Activated CD4-positive, CD25-positive, alpha-beta regulatory T cell (primary cell): ENCODE measurements at places on chromosomes 2 and 18.

DNA sequence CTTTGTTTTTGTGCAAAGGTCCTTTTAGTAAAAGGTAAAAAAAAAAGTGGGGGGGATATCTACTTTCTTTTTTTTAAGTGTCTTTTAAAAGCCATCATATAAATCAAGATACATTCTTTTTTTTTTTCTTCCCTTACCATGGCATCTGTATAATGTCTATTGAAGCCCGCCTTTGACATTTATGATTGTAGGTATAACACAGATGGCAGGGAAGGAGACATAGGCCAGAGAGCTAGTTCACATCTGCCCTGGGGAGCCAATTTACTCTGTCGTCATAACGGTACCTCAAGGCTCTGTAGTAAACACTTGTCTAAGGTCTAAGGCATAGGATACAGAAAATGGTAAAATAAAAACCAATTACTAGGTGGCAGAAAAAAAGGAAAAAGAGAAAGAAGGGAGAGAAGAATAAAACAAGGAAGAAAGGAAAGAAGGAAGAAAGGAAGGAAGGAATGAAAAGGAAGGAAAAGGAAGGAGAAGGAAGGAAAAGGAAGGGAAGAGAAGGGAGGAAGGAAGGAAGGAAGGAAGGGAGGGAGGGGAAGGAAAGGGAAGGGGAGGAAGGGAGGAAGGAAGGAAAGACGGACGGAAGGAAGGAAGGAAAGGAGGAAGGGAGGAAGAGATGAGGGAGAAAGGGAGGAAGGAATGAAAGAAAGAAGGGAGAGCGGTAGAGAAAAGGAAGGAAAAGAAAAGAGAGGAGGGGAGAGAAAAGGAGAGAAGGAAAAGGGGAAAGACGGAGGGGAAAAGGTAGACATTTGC, 343.5 kb downstream of the RBM43 start:
- no peak for DNase-seq

DNA sequence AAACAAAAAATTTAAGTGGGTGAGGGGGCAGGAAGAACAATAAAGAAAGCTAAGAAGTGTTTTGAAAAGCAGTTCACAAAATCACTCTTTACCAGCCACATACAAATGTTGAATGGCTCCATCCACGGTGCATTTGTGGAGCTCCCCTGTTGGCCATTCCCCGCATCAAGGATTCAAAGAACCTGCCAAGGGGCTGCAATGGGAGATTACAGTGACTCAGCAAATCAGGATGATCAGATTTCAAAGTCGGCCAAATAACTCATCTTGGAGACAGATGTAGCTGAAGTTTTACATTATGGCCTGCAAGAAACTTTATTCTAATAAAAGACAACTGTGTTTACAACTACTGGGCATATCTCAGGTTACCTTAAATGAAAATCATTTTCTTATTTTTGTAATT, 26.9 kb downstream of the COL4A3 start:
- DNase-seq, result no peak

DNA sequence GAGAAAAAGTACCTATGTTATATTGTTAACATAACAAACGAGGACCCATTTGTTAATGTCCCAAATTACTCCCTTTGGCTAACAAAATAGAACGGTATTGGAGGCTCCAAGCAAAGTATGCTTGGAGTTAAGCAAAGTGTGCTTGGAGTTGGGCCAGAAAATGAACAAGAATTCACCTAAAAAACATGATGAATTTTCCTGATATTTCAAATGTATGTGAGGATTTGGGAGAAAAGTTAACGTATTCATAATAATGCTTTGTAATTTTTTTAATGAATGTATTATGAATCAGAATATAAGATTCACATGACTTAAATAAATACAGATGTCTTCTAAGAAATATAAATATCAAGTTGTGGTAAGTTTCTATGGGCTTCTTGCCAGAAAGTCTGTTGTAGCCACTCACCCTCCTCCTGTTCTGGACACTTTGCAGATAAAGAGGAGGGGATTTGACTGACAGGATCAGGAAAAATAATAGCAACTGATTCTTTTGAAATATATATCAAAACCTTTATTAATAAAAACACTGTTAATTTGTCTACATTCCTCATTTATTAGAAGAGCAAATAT, 423.7 kb upstream of the MMADHC start:
- no peak for DNase-seq

DNA sequence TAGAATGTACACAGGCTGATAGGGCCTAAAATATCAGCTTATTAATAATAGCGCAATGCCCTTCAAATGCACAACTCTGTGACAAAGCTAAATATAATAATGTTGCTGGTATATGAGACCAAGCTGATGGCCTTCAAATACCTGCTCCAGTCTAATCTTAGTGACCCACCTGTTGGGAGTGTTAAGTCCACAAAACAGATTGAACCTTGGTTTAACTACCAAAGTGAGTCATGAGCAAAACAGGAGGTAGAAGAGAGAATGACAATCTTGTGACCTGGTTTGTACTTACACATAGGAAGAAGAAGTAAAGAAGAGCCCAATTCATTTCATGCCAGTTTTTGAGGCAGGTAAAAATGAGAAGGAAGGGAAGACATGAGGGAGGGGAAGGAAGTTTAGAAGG, 295.0 kb downstream of the NR4A2 start:
- DNase-seq, result no peak

DNA sequence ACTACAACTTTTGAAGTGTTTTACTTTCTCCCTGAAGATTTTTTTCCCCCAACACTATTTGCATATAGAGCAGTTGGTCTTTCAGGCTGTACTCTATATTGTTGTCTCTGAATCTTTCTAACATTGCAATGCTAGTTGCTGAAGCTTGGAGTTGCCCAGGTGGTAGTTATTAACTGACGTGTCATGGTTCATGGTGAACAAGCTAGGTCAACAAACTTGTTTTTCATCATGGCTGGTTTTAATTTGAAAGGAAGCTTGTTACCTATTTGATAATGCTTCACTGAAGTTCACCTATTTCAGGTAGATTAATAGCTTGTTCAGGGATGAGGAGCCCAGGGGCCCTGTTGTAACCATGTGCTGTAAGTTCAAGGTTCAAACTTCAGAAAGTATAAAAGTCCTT, 158.8 kb upstream of the ZEB2 start:
- no peak for DNase-seq

DNA sequence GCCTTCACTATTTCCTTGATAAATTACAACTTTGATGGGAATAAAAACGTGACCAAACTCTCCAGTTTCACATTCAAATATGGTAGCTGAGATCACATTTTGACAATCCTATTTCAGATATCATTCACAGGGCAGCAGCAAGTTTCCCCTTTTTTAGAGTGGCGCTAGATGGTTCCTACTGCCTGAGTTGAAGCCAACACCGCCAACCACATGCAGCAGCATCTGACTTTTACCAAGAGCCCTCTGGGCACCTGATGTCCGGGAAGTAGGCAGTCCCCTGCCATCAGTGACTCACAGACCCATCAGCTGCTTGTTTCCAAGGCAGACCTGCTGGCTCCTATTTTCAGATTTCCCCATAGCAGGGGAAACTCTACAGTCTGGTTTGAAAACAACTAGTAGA, 4.0 kb upstream of the MREG start:
- DNase-seq, result no peak

DNA sequence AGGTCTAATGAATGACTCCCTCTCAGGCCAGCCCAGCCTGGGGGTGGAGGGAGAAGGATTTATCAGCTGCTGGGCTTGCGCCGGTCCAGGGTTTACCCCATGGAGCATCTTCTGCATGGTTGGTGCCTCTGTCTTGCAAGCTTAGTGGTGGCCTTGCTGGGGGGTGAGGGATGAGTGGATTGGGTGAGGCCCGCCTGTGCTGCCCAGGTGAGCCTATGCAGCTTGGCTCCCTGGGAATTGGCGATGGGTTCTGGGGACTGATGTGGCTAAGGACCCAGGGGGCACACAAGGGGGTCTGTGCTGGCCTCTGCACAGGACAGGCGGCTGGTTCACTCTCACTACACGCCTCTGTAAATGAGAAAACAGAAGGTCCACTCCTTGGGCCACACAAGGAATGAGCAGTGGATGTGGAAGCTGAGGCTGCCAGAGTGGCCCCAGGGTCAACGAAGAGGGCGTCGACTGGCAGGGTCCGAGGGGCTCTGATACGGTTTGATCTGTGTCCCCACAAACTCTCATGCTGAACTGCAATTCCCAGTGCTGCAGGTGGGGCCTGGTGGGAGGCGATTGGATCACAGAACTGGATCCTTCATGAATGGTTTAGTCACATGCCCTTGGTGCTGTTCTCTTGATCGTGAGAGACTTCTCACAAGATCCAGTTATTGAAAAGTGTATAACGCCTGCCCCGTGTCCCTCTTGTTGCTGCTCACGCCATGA, 151.6 kb upstream of the HDAC4 start:
- DNase-seq, result no peak

- DNase-seq, result no peak
Observed at GRCh38 chr18:30234755-30235154, 807.8 kb downstream of the DSC3 start.

DNA sequence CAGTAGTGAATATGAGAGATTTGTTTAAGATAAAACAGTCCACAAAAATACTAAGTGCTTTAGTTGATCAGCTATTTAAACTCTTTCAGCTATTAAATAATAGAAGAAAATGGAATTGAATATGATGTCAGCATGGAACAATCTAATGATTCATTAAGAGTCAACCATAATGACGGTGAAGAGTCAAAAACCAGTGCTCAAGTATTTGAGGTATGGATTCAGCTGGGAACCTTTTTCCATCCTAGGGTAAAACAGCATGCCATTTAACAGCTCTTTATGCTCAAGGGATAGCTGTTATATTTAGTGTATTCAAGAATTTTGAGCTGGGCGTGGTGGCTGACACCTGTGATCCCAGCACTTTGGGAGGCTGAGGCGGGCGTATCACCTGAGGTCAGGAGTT, 29.7 kb downstream of the CARF start:
- no peak for DNase-seq

DNA sequence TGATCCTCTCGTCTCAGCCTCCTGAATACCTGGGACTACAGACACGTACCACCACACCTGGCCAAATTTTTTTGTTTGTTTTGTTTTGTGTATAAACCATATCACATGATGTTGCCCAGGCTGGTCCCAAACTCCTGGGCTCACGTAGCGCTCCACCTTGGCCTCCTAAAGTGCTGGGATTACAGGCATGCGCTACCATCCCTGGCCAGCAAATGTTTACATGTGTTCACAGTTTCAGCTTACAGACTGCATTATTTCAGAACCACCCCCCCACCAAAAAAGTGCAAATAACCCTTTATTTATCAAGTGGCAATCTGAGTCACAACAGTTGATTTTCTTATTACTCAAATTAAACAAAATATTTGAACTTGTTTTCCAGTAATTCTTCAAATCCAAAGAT, 54.3 kb downstream of the ABCA12 start:
- no peak for DNase-seq

GRCh38 chr2:139622691-139623090, 842.5 kb upstream of the NXPH2 start:
- no peak for DNase-seq

DNA sequence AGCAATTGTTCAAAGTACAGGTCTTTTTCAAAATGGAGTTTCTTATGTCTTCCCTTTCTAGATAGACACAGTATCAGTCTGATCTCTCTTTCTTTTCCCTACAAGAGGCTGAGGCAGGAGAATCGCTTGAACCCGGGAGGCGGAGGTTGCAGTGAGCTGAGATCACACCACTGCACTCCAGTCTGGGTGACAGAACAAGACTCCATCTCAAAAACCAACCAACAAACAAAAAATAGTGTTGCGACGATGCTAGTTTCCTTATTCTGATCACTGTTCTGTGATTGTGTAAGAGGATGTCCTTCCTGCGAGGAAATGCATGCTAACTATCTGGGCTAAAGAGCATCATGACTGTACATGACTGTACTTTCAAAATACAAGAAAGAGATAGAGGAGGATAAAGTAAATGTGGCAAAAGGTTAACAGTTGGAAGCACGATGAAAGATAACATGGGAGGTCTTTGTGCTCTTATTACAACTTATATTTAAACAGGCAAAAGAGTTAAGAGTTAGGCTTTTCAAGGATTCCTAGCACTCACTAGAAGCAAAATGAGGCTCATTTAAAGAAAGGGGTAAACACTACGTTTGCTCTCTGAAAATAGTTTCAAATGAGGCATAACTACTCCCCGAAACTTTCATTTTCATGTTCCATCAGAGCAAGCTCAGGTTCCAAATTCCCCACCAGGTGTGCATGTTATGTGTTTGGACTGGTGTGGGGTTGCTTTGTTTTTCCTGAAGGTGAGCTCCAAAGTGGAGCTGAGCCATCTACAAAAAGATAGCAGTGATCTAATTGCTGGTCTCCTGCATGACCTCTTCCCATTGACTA, 23.8 kb downstream of the SOWAHC start:
- DNase-seq, result no peak

GRCh38 chr2:132797071-132797470, 127.1 kb upstream of the LYPD1 start:
- DNase-seq, result no peak

- DNase-seq, result no peak
Observed at GRCh38 chr2:46379213-46380037, 82.2 kb downstream of the EPAS1 start.

GRCh38 chr2:23760736-23761135, 166.2 kb downstream of the ATAD2B start:
- no peak for DNase-seq

DNA sequence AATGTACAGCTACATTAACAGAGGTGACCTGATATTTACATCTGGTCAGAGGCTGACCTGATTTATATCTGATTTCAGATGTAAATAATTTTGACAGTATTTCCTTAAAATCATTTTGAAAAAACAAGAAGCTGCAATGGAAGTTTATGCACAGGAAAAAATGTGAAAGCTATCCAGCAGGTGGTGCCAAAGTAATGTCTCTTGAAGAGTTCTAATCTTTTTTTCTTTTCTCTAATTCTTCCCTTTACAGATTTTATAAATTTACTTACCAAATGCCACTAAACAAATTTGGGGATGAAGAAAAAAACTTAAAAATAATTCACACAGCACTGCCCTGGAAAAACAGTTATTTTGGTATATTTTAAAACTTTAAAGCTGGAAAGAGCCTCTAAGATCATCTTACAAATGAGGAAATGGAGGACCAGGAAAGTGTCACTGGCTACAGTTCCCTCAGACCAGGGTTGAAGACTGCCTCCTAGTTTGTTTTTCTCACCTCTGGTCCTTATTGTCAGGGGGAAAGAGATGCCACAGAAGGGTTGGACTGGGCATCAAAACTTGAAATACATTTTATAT, 16.4 kb upstream of the FBLN7 start:
- DNase-seq, result no peak

DNA sequence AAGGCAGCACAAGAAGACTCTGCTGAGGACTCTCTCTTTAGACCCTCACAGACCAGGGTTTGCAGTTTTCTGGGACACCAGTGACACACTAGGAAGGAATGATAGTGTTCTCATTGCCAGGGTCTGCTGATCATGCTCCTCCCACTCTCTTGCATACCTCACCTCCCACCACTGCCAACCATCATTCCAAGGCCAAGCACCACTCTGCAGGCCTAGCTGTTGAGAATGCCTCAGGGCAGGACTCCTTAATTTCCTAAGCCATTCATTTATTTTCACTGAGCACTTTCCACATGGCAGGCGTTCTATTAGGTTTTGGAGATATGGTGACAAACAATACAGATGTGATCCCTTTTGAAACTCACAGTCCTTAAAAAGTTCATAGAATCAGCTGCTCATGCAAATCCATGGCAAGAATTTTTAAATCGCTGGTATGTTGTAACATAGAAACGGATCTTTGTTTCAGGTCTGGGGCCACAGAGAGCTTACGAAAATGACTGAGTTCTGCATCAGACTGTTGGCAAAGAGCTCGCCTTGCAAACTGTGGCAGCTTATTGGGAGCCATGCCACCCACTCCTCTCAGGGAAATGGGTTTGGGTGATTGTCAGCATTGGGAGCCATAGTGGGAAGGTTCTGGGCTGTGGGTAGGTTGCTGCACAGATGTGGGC, 78.5 kb downstream of the XDH start:
- no peak for DNase-seq

- no peak for DNase-seq
Observed at GRCh38 chr2:8674420-8675009, 7.3 kb upstream of the ID2 start.
